ENCODE measurements at places on chromosomes 16 and 17.

- DNase-seq, result no peak
These were observed 29.4 kb downstream of the IRF8 start for GRCh38 chr16:85928401-85928820.

- no peak for DNase-seq
These were observed 9.3 kb upstream of the SKAP1 start for GRCh38 chr17:48439110-48439850.

GRCh38 chr17:66949501-66949900 is 15.0 kb upstream of the CACNG4 start:
- no peak for DNase-seq

GRCh38 chr16:468068-468821 is 42.8 kb downstream of the RAB11FIP3 start:
- no peak for DNase-seq

DNA sequence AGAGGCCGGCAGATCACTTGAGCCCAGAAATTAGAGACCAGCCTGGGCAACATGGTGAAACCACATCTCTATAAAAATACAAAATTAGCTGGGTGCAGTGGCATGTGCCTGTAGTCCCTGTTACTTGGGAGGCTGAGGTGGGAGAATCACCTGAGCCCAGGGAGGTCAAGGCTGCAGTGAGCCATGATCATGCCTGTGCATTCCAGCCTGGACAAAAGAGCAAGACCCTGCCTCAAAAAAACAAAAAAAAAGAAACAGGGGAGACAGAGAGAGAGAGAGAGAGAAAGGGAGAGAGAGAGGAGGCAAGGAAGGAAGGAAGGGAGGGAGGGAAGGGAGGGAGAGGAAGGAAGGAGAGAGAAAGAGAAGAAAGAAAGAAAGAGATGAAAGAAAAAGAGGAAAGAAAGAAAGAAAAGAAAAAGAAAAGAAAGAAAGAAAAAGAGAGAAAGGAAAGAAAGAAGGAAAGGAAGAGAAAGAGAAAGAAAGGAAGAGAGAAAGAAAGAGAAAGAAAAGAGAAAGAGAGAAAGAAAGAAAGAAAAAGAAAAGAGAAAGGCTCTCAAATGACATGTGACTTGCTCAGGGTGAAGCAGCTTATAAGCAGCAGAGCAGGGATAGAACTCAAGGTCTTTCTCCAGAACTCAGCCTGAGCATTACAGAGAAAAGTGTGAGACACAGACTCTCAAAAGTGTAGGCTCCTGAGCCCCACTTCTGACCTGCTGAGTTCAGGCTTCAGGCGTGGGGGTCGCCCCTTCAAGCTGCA is 15.5 kb downstream of the CX3CL1 start:
- DNase-seq, result no peak

DNA sequence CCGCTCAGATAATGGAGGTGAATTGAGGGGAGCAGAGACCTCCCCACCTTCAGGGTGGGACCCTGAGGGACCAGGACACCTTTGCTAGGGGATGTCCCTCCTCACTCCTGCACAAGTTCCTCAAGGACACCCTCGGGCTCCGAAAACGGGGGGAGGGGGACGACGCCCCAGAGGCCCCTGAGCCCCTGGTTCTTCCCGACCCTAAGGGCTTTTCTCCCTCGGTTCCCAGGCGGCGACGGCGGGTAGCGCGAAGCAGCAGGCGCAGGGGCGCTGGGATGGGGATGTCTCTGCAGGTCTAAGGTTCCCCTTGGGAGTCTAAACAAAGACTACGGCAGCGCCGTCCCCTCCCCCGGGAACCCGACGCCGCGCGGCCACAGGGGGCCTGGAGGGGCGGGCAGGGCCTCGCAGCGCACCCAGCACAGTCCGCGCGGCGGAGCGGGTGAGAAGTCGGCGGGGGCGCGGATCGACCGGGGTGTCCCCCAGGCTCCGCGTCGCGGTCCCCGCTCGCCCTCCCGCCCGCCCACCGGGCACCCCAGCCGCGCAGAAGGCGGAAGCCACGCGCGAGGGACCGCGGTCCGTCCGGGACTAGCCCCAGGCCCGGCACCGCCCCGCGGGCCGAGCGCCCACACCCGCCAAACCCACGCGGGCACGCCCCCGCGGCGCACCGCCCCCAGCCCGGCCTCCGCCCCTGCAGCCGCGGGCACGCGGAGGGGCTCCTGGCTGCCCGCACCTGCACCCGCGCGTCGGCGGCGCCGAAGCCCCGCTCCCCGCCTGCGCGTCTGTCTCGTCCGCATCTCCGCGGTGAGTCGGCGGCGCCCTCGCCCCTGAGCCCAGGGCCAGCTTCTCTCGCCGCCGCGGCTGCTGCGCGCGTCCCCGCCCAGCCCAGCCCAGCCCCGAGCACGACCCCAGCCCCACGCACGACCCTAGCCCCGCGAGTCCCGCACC is 36.7 kb upstream of the NDRG4 start:
- DNase-seq, result no peak

DNA sequence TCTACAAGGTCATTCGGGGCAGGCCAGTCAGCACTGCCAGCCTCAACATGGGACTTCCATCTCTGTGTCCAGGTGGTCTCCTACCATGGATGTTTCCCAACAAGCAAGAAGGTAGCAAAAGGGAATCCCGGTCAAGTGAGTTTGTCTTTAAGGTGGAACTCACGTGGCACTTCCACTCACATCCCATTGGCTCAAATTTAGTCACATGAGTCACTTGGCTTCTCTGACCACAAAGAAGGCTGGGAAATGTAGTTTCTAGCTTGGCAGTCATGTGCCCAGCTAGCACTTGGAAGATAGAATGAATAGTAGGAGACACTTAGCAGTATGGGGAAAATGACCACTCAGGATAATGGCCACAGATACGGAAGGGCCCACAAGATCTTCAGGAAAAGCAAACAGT is 106.6 kb downstream of the AIPL1 start:
- DNase-seq, result no peak

DNA sequence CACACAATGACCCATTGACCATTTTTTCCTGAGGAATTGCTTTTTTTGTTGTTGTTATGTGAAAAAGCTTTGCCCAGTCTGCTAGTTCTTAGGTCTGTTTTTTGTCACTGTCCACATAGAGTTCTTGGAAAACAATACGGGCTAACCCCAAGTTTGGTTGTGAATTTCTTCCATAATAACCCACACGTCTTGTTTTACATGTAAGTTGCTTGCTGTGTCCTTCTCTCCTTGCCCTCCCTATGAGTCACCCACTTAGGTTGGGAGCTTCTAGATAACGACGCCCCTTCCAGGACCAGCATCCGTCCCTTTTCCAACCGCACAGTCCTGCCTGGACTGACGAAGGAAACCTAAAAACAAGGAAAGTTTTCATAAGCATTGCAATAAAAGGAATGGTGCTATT is 175.3 kb upstream of the HS3ST3A1 start:
- DNase-seq, result no peak

- DNase-seq, result no peak
These were observed 439.2 kb upstream of the ERCC4 start for GRCh38 chr16:13480801-13481200.

GRCh38 chr17:59558953-59559352 is 6.5 kb upstream of the DHX40 start:
- no peak for DNase-seq

DNA sequence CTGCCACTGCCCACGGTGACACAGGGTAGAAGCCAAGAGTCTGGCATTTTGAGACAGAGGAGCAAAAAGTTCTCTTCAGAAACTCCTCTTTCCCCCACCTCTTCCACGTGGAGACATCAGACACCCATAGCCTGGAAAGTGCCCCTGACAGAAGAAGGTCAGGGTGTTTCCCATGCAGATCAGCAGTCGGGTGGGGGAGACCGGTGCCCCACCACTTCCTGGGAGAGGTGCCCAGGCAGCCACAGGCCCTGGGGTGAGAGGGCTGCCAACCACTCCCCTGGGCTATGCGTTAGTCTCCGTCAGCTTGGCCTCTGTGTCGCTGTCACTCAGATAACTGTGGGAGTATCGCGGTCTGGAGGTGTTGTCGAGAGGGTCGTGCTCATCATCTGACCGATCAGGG is 31.5 kb downstream of the PIPOX start:
- DNase-seq, result no peak

DNA sequence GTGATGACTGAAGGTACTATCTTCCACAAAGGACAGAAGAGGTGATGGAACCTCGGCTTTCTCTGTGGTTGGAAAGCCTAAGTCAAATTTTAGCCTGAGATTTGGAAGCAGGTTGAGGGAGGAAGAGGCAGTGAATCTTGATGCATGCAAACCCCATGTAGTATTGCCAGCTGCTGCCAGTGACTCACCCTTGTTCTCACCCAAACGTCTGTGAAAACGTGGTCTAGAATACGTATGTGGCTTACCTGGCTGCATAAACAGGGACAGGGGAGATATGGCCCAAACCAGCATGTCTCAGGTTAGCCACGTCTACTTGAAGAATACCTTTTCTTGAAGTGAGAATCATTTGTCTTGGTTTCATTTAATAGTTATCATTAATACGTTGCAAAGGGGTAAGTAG is 438.0 kb upstream of the MAF start:
- no peak for DNase-seq

GRCh38 chr17:67359960-67360791 is 6.2 kb downstream of the PSMD12 start:
- no peak for DNase-seq

DNA sequence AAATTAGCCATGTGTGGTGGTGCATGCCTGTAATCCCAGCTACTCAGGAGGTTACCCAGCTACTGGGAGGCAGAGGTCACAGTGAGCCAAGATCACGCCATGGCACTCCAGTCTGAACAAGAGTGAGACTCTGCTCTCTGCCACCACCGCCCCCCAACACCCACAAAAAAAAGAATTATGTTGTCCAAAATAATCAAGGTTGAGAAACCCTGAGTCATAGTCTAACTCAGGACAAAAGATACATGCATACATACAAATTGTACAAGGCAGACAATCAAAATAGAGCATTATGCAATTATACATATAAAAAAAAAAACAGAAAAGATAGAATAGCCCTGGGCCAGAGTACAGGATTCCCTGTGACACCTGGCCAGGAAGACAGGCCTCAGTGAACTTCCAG is 6.6 kb upstream of the KPNB1 start:
- DNase-seq, result no peak

- no peak for DNase-seq
These were observed 7.8 kb upstream of the MC1R start for GRCh38 chr16:89910717-89911354.

DNA sequence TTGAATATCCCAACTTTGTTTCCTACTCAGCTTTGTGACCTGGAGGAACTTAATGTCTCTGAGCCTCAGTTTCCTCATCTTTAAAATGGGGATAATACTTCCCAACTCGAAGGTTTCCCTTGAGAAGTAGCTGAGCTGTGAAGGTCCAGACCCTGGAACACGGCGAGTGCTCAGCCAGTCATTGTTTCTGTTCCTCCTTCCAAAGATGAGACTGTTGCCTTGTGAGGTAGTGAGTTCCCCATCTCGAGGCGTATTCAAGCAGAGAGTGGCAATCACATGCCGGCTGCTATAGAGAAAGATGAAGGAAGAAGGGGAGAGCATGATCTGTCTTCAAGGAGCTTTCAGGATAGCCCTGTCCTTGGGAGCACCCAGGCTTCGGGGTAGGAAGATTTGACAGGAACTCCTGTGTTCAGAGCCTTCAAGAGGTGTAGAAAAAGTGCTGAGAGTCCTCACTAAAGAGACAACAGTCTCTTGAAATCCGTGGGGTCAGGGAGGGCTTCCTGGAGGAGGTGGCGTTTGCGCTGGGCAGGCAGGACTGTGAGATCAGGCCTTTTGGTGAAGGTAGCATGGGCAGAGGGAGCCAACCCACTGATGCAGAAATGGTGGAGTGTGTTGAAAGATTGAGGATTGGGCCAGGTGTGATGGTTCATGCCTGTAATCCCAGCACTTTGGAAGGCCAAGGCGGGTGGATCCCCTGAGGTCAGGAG is 27.2 kb downstream of the SPNS2 start:
- DNase-seq, result no peak

GRCh38 chr17:55746466-55746865 is 4.4 kb upstream of the PCTP start:
- no peak for DNase-seq

DNA sequence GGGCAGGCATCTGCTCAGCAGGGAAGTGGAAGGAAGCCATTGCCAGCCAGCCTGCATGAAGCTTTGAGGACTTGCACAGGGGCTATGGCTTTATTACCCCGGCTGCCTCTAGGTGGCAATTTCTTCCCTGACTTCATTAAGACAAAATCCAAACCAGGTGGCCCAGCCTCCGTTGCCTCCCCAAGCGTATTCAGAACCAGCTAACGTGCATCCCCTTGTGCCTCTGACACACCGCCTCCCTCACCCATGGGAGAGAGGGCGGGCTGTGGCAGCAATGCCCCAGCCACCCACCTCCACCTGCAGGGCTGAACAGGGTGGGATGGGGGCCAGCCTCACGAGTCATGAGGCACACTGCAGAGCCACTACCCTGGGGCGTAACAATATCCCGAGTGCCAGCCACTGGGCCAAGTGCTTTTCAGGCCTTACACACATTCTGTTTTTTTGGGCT is 6.8 kb downstream of the KIFC3 start:
- no peak for DNase-seq

GRCh38 chr17:8720596-8720995 is 24.0 kb downstream of the CCDC42 start:
- DNase-seq, result no peak

GRCh38 chr17:73357318-73357717 is 45.5 kb upstream of the CDC42EP4 start:
- DNase-seq, result no peak
